ENCODE measurements at places on chromosomes 1 and 21.
A peak's percentile ranks its signal among the peaks of the same experiment; 100 is the strongest.

DNA sequence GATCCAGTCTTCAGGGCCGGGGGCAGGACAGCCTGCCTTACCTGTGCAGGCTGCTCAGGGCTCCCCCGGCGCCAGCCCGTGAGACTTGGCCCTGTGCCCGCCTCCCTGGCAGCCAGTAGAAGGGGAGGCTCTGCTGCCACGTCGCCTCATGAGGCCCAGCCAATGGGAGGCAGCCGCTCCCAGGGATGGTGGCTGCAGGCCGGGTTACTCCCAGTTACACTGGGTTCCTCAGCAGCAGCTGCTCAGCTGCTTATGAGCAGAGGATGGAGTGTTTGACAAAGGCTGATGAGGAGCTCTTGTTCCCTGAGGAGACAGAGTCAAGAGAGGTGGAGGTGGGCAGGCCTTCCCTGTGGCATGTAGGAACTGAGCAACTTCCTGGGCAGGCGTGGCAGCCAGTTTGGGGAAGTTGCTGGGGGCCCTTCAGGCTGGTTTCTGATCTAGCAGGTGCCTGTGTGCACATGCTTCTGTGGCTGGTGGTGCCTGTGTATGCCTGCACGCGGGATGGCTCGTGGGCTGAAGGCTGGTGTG is 5.5 kb downstream of the MFSD2A start:
- DNase-seq, result no peak

GRCh38 chr1:67717876-67718275 is 32.9 kb downstream of the GADD45A start:
- peak; percentile 57 for DNase-seq

GRCh38 chr1:207619871-207620542 is 24.9 kb upstream of the CR1L start:
- peak; percentile 55 for DNase-seq

- DNase-seq, result no peak
Observed at GRCh38 chr1:8367571-8368194, 49.8 kb downstream of the SLC45A1 start.

- no peak for DNase-seq
Observed at GRCh38 chr1:74673351-74674111, at the start of gene ERICH3. Gene ERICH3, minus strand, starts transcription at chr1:74673792. Its CDS starts 273 bp downstream, at chr1:74673519.

DNA sequence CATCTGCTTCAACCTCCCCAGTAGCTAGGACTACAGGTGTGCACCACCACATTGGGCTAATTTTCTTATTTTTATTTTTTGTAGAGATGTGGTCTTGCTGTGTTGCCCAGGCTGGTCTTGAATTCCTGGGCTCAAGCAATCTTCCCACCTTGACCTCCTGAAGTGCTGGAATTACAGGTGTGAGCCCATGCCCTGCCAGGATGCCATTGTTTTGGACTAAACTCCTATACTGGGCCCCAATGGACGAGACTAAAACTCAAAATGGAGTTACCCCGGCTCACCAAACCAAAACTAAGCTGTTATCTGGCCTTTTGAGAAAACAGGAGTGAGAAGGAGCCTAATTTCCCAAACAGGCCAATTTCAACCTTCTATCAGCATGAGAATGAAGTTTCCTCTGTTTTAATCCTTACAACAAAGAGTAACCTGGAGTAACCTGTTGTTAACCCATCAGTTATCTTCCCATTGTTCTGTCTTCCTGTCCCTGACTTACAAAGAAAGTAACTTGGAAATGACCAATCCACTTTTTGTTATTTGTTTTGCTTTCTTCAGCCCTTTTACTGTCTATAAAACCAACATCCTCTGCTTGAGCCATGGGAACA is 29.6 kb downstream of the DMRTA2 start:
- no peak for DNase-seq

GRCh38 chr21:26918323-26919079 is 48.4 kb downstream of the ADAMTS5 start:
- DNase-seq, result peak; percentile 91

DNA sequence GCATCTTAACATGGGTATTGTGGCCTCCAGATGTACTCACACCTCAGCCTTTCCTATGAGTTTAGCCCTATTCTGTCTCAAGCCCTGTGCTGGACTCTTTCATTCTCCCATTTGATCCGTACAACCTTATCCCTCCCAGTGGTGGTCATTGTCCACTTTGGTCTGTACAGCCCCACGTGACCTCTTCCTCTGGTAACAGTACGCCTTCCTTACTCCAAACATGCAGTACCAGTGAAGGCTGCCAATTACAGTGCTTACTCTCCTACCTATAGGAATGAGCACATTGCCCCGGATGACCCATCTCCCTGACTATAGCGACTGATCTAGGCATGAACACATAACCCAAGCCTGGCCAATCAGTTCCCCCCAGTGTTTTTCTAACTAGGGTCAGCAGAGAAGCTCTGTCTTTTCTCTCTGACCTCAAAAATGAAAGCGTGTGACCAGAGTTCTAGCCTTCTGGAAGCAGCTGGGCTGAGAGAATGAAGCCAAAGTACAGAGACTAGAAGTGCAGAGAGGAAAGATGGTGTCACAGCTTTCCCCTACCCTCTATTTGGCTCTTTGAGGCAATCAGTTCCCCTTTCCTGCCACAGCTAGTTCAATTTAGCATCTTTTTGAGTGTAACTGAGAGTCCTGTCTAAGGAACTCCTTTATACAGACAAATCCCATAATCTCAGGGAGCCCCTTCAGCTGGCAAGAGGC is 9.9 kb upstream of the QSOX1 start:
- DNase-seq, result no peak
